ENCODE measurements at places on chromosomes 12 and 14. TPM values are rescaled to one million over a fixed set of nuclear protein-coding genes. Genes with fewer than 3 reads are reported as not detected.

Gene SYT10
- 0.80 TPM for polyA plus RNA-seq

Gene PTHLH
- 1.2 TPM for polyA plus RNA-seq

Gene GPX2
- 2.2 TPM for polyA plus RNA-seq

Gene SERPINA10
- 0.15 TPM for polyA plus RNA-seq

Gene KCNH3
- 6.7 TPM for polyA plus RNA-seq

Gene JPH4
- 13.5 TPM for polyA plus RNA-seq

Gene CLEC9A
- polyA plus RNA-seq, result 0.31 TPM

GRCh38 chr12:127987199-127987901, 279.6 kb upstream of the TMEM132C start:
- no peak for DNase-seq

GRCh38 chr14:41860586-41860985, 253.9 kb downstream of the LRFN5 start:
- no peak for DNase-seq

GRCh38 chr12:13799574-13799973, 181.8 kb downstream of the GRIN2B start:
- no peak for DNase-seq

DNA sequence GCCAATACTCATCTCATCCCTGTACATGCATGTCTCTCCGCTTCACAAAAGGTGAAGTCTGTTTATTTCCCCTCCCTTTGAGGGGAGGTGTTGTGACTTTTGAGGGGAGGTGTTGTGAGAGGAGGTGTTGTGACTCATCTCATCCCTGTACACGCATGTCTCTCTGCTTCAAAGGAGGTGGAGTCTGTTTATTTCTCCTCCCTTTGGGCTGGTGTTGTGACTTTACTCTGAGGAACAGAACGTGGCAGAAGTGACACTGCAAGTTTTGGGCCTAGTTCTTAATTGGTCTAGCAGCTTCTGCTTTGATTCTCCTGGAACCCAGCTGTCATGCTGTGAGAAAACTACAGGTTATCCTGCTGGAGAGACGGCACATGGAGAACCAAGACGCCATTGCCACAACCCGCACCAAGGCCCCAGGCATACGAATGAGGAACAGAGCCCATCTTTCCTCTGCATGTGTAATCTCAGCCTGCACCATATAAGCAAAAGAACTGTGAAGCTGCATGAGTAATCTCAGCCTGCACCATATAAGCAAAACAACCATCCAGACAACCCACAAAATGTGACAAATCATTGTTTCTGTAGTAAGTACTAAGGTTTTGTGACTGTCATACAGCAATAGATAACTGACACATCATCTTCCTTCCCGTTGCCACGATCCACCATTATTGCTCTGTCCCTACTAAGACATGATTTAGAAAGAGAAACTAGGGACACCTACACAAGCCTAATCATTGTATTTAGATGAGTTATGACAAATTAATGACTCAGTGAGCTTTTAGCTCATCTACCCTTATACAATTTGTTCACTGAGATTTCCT, 30.0 kb downstream of the GALNT4 start:
- DNase-seq, result no peak

GRCh38 chr14:74476607-74477006, 16.5 kb downstream of the NPC2 start:
- no peak for DNase-seq

DNA sequence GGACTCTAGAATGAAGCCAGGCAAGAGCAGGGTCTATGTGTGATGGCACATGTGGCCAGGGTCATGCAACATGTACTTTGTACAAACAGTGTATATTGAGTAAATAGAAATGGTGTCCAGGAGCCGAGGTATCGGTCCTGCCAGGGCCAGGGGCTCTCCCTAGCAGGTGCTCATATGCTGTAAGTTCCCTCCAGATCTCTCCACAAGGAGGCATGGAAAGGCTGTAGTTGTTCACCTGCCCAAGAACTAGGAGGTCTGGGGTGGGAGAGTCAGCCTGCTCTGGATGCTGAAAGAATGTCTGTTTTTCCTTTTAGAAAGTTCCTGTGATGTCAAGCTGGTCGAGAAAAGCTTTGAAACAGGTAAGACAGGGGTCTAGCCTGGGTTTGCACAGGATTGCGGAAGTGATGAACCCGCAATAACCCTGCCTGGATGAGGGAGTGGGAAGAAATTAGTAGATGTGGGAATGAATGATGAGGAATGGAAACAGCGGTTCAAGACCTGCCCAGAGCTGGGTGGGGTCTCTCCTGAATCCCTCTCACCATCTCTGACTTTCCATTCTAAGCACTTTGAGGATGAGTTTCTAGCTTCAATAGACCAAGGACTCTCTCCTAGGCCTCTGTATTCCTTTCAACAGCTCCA, 39.6 kb downstream of the DAD1 start:
- DNase-seq, result no peak

DNA sequence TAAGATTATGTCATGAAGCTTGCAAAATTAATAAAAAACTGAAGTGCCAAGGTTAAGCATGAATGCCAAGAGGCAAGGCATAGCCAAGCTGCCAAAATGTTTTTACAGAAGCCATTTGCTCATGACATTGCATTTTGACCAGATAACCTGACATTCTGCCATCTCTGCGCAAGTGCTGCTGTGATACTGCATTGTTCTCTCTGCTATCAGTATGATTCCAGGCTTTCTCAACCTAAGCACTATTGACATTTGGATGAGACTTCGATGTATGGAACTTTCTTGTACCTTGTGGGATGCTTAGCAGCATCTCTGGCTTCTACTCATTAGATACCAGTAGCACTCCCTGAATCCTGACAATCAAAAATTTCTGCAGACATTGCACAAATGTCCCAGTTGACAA, 139.2 kb downstream of the RASSF9 start:
- no peak for DNase-seq

DNA sequence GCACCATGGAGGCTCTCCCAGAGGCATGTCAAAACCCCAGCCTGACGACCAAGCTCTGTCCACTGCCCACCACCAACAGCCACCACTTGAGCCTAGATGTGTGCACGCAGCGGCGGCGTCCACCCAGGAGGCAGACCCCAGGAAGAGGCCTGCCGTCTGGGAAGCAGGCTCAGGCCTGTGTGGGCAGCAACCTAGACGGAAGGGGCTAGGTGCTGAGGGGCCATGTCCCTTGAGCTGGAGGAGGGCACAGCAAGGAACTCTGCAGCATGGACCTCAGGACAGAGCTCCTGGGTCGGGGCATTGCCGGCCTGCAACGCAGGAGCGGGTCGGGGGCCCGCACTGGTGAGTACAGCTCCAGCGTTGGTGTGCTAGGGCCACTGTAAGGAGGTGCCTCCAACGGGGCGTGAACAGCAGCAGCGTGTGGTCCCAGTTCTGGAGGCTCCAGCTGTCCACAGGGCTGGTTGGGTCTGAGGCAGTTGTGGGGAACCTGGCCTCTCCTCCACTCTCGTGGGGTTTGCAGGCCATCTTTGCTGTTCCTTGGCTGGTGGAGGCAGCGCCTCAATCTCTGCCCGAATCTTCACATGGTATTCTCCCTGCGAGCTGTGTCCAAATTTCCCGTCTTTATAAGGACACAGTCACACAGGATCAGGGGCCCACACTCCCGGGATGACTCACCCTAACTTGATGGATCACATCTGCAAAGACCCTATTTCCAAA, 20.5 kb downstream of the ZBTB42 start:
- DNase-seq, result no peak

DNA sequence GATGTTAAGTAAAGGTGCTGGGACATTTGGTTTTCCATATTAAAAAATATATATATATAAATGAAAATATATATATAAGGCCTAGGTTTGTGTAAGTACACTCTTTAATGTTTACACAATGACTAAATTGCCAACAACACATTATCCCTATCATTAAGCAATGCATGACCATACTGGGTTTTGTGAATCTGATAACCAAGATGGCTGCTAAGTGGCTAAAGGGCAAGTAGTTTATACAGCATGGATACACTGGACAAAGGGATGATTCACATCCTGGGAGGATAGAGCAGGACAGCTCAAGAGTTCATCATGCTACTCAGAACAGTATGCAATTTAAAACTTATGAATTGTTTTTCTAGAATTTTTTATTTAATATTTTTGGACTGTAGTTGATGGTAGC, 89.3 kb downstream of the FIGNL2 start:
- no peak for DNase-seq

GRCh38 chr12:20629414-20630156, 65.5 kb upstream of the SLCO1C1 start:
- DNase-seq, result no peak

- no peak for DNase-seq
These were observed 20.6 kb downstream of the RASSF8 start for GRCh38 chr12:25979059-25979458.

- no peak for DNase-seq
These were observed 235.3 kb upstream of the FOXN3 start for GRCh38 chr14:89652352-89652751.

DNA sequence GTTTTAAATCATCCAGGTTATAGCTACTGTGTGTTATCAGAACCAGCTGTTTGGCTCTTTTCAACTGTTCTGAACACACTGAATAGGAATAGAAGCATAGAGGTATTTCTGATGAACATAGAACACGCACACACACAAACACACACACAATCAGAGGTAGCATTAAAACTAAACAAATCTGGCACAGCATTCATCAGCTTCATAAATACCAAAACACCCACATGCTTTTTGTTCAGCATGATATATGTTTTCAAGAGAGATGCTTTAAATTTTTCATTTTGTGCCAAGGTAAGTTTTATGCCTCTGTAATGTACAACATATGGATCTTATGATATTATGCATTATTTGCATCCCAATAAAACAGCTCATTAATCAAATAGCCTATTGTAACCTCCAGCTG, 208.6 kb downstream of the GALC start:
- no peak for DNase-seq

- no peak for DNase-seq
These were observed 47.1 kb downstream of the RPGRIP1 start for GRCh38 chr14:21326972-21327371.

DNA sequence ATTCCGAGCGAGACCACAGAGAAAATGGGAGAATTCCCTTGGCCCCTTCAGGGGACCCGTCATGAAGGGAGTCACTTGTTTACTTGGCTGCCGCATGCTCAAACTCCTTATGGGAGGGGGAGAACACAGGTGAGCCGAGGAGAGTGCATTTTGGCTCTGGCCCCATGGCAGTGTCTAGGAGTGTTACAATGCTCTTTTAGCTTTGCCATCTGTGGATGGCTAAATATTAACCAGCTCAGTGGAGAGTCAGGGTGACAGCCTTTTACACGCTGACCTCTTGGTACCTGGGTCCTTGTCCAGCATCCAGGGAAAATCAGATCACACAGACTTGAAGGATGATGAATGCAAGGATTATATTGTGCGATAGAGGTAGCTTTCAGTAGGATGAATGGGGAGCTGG, 146.4 kb upstream of the ATXN7L3B start:
- no peak for DNase-seq

- DNase-seq, result no peak
These were observed 294.5 kb downstream of the CACNA1C start for GRCh38 chr12:2347137-2347843.

- peak; percentile 29 for DNase-seq
These were observed 682 bp downstream of the CREBL2 start for GRCh38 chr12:12612358-12612757.

DNA sequence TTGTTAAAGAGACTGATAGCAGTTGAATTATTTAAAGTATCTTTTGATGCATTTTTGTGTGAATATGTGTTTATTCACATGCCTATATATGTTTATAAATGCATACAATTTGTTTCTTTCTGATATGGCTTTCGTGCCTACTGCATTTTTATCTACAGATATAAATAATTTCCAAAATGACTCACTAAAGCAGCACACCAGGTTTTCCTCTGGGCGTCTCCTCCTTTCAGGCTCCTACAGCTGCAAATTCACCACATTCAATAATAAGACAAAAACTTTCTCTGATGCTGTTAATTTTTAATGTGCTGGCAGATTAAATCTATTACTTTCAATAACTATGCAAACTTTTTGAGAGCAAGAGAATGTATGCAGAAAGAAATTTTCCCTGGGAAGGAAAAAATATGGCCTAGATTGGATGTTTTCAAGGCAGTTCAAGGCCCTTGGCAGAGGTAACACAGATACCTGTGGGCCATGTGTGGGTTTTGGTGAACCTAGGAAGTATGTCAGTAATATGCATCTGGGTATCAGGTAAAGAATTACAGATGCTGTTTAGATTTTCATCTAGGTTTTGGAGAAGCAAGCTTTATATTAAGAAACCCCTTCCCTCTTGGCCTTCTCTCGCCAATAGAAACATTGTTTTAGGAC, 381.8 kb downstream of the EGLN3 start:
- no peak for DNase-seq
